NCI-H460 (cell line): ENCODE measurements at places on chromosomes 2 and 18.

GRCh38 chr2:222731201-222731621 is 59.8 kb downstream of the MOGAT1 start:
- no peak for DNase-seq

GRCh38 chr2:240759459-240759858 is 60.6 kb downstream of the KIF1A start:
- DNase-seq = no peak

DNA sequence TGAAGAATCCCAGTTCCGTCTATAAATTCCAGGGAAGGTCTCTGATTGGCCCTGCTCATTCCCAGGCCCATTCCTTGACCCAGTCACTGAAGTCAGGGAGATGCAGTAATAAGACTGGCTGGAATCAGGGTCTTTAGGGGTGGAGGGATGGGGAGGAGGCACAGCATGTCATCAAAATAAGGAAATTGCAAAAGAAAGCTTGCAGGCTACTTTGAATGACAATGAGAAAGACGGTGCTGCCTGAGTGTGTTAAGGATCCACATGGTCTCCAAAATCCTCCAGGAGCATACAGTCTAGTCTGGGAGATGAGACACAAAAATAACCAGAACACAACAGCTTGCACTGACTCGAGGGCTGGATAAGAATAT is 2.0 kb upstream of the DES start:
- no peak for DNase-seq

DNA sequence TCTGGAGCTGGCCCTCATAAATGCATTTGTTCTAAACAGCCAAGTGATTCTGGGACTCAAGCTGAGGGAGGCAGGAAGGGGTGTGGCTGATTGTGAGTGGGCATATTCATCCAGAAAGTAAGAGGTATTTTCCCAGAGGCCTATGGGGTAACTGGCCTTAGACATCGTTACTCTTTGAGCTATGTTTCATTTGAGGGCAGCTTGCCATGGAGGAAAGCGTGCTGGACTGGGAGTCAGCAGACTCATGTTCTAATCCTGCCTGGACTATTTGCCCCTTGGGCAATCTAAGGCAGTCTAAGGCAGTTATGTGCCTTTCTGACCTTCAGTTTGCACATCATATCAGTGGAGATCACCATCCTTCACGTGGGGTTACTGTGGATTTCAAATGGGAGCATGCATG is 93.5 kb upstream of the SLC14A2 start:
- DNase-seq = no peak

GRCh38 chr2:153635494-153635893 is 156.9 kb upstream of the RPRM start:
- no peak for DNase-seq

DNA sequence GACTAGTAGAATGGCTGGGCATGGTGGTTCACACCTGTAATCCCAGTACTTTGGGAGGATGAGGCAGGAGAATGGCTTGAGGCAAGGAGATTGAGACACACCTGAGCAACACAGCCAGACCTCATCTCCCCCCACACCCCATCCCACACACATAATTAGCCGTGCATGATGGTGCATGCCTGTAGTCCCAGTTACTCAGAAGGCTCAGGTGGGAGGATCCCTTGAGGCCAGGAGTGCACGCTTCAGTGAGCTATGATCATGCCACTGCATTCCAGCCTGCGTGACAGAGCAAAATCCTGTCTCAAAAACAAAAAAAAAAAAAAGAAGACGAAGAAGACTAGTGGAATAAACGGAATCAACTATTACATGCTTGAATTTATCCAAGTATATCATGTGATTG is 150.0 kb downstream of the STK39 start:
- no peak for DNase-seq

GRCh38 chr2:169109502-169110409 is 40.4 kb downstream of the DHRS9 start:
- peak; percentile 70 for DNase-seq

DNA sequence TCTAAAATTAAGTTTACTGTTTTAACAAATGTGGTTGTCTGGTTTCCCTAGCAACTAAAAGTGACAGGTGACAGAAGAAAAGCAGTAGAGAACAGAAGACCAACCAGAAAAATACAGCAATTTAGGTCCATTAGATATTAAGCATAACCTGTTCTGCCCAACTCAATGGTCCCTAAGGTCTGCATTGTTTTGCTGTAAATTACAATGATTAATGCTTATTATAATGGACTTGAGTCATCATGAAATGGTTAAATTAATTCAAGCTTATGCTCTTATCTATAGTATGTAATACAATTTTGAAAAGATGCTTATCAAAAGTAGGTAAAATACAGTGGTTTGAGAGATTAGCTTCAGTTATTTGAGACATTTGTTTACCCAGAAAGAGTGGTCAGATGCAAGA is 378.0 kb downstream of the GRB14 start:
- no peak for DNase-seq

GRCh38 chr18:22337306-22337705 is 80.4 kb downstream of the CTAGE1 start:
- no peak for DNase-seq

DNA sequence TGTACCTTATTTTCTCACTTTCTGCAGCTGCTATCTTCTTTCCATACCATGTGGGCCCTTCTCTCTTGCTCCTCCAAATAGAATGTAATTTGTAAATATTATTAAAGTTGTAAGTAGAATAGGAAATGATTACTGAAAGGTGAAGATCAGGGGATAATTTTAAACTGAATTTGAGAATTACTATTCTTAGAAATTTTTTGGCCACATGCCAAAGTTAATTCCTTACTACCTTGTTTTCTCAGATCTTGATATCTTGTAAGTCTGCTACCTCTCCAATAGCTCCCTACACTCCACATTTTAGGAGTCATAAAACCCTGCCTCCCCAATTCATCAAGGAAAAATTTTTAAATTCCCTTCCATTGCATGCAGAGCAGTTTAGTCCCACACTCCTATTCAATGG is 442.7 kb downstream of the SATB2 start:
- no peak for DNase-seq

DNA sequence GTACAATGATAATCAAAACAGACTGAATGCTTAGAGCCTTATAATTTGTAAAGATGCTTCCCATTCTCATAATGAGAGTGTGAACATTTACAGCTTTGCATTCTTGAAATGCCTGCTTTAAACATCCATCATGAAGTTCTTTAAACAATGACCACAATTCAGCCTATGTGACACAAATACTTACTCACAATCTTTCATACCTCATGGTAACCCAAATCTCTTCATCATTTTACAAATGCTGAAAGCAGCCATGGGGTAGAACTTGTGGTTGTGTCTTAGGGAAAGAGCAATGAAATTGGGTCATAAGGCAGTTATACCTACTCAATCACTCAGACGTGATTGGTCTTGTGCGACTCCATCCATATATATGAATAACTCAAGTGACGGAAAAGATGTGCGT is 140.7 kb downstream of the RND3 start:
- no peak for DNase-seq

DNA sequence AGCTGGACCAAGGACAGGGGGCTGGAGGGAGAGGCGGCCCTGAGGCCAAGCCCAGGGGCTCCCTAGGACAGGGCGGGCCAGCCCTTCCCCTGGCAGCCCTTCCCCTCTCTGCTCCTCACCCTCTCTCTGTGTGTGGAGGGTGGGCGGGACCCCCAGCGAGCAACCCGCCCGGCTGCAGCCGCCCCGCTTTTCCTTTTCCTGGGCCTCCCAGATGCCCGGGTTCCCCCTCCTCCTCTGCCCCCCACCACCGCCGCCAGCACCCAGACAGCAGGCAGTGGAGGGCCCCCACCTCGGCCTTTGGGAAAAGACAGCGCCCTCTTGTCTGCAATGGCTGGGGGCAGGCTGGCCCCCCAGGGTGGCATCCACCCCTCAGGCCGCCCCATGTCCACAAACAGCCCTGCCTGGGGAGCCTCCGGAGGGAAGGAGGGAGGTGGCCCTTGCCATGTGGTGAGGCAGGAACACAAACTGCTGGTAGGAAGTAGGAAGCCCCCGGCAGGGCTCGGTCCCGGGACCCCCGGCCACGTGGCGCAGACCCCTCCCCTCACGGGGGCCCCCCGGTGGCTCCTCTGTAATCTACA is 135.1 kb upstream of the CTDP1 start:
- no peak for DNase-seq

DNA sequence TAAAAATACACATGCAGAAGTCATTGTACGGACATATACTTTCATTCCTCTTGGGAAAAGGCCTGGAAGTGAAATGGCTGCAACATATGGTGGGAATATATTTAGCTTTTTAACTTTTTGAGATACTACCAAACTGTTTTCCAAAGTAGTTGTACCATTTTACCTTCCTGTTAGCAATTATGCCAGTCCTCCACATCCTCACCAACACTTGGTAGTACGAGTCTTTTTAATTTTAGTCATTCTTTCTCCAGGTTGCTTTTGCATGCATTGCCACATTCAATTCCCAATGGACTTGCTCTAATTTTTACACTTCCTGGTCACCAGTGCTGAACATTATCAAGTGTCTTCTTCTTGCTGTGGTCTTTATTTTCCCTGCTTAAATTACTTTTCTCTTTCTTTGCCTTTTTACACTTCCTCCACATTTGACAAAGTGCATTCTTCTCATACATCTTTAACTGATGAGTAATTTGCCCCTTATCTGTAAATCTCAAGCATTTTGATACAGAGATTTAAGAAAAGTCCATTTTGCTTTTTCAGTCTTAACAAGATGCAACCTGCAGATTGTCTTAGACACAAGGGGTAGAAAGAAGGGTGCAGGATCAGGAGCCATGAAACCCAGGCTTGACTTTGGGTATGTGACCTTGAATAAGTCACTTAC is 14.5 kb downstream of the VIT start:
- DNase-seq = no peak

DNA sequence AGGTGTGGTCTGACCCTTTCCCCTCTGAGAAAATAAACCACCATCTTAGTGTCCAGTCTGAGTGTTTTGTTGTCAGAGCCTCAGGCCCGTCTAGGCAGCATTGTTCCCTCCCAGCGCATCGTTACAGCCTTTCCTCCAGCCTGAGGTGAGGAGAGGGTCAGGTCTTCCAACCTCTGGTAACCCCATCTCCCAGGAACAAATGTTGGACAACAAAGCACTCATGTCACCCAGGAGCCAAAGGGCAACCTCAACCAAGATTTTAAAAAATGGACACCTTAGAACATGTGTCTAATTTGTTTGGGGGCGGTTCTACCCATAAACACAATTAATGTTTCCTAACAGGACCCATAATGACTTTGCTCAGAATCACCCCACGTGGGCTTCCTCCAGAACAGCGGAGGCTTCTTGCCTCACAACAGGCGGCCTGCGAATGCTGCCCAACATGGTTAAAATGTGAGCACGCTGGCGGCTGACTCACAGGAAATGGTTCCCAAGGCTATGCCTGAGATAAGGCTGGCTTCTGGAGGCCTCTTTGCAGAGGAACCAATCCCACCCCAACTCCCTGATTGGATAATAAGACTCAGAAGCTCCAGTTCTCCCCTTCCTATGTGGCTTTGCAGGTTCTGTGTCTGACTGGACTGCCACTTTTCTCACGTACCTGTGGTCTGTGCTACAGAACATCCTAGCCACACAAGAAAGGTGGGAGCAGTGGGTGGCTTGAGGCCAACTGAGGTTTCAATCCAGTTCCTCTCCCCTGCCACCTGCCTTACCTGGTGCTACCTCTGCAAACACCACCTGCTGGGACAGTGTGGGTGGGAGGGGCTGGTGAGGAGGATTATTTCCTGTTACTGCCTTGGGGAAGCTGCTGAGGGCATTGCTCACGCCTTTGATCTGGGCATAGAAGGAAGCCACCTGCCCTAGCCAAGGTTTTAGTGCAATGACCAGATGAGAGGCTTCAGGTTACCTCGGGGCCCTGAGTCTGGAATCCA is 108.8 kb downstream of the B3GNT2 start:
- no peak for DNase-seq

GRCh38 chr18:27887711-27888495 is 289.0 kb downstream of the CDH2 start:
- DNase-seq = no peak

GRCh38 chr2:51534166-51534565 is 502.2 kb upstream of the NRXN1 start:
- no peak for DNase-seq

DNA sequence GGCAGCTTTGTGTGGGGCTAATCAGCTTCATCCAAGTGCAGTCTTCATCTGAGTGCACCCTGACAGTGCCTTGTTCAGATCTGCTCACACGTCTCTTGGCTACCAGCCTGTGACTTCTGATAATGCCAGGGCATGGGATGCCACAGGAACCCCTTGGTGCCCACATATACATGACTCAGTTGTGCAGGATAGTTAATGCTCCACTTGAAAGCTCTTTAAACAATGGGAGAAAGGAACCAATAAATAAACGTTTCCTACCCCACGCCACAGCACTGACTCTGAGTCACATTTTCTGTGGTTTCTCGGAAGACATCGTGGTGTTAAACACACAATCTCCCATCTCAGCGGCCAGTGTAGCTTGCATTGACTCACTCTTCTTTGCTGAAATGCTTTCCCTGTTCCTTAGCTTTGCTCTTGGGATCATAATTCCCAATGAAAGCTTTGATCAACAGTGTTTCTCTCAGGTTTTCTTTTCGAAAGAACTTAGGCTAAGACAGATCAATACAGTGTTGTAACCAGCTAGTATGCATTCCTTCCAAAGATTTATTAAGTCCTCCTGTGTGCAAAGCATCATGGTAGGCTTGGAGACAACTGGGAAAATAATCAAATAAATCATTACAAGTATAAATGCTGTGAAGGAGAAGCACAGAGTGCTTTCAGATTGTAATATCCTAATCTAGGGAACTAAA is 142.0 kb downstream of the COPS8 start:
- DNase-seq = no peak

DNA sequence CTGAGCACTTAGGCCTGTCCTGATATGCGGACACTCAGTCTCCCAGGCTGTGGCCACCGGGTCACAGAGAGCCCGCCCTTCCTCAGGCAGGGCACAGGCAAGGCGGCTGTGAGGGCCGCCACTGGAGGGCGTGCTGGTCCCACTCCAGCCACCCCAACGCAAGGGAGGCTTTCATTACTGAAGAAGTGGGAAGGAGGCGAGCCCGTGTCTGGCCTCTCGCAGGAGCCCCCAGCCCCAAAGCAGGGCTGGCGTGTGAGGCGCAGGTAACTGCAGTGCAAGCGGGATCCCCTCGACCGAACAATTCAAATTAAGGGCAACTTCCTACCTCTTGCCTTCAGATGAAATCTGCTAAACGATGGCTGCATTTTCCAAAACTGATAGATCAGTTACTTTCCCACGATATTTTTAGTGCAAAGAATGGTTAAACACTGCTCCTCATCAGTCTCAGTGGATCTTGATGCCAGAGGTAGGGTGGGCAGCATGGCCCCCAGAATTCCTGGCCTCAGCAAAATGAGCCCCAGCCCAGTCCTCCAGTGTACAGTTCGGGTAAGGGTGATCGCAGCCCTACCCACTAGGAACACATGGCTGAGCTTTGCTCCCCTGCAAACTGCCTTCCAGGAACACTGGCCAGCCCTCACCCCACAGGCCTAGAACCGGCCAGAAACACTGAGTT is 97.2 kb downstream of the SEPTIN10 start:
- peak; percentile 70 for DNase-seq

- DNase-seq = peak; percentile 16
Observed at GRCh38 chr18:63240531-63241316, 78.8 kb downstream of the BCL2 start.
